Kasumi-1 (cell line): ENCODE measurements at places on chromosomes 2 and 18.
A peak's percentile ranks its signal among the peaks of the same experiment; 100 is the strongest.

DNA sequence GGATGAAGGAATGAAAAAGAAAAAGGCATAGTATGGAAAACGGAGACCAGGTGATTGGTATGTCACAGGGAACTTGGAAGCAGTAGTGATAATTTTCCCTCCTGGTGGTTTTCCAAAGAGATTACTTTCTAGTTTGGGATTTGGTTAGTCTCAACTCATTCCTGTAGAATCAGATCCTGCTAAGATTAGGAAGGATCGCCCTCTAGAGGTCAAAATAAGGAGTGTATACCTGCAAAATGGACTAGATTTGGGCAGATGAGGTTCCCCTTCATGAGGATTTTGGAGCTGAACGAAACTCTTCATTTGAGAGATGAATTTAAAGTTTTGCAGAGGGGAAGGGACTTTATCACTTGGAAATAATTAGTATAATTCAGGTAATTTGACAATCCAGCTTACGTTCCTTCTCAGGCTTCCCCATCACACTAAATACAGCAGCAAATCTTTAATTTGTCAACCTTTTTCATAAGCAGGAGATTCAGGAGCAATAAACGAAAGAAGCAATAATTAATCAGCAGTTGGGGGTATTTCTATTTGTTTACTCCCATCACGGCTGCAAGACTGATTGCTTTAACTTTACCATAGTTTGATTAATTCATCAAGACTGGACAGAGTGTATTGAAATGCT is 65.2 kb downstream of the CCDC195 start:
- DNase-seq: peak; percentile 49

DNA sequence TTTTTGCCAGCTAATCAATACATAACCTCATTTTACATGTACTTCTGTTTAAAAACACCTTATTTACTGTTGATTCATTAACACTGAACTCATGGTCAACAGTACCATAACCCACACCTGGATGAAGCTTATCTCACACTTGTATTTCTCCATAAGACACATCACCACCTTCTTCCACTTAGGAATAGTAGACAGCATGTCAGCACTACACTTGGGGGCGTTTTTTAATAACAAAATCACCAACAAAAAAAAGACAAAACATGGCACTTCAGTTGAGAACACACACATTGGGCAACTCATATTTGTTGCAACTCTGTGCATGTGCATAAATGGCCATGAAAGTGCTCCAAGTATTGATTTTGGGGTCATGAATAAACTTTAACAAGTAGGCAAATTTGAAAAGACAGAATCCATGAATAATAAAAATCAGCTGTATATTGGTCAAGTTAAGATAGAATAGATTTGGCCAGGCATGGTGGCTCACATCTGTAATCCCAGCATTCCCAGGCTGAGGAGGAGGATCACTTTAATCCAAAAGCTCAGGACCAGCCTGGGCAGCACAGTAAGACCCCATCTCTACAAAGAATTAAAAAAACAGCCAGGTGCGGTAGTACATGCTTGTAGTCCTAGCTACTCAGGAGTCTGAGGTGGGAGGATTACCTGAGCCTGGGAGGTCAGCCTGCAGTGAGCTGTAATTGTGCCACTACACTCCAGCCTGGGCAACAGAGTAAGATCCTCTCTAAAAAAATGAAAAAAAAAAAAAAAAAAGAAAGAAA is 84.4 kb upstream of the SRD5A2 start:
- no peak for DNase-seq

DNA sequence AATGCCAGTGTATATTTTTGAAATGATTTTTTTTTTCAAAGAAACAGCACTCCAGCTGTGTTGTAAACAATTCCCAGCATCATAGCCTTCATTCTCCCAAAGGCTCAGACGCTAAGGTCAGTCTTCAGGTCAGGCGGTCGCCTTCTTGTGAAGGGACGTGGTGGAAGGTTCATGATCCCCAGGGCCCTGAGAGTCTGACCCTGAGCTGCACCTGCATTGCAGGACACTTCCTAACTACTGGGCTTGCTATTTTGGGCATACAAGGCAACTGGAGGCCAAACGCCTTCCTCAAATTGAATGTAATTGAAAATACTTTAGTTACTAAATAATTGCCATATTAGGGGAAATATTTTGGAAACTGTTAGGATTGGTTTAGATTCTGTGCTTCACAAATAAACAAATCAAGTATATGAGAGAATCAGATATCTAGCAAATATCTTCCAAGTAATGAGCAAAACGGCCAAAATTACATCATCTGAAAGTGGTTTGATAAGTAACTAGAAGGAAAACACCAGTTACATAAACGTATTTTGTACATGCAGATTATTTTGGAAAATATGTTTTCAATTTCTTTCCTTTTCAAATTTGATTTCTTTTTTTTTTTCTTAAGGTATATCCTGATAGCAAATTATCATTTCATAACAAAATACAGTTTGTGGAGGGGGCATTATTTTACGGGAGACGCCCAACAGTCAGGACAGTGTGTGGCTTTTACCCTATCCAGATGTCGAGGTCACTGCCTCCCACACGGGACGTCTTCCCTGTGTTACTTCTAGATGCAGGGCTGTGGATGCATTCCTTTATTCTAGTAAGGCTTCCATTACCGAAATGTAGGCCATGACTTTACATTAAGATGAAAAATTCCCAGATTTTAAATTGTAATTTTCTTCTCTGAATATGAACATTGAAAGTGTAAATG is 136.0 kb downstream of the ATP9B start:
- no peak for DNase-seq

DNA sequence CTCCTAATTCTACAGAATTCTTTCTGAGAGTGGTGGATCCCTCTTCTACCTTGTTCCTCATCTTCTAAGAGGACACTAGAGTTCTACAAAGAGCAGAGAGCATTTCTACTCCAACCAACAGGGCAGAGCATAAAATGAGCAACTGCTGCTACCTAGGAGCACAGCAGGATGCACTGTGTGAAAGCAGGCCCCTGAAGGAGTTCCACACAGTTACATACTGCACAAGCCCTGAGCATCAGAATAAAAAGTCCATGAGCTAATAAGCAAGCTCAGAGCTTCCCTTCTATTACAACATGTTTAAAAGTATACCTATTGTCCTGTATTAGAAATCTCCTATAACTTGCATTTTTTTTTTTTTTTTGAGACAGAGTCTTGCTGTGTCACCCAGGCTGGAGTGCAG is 8.4 kb downstream of the FHL2 start:
- no peak for DNase-seq

DNA sequence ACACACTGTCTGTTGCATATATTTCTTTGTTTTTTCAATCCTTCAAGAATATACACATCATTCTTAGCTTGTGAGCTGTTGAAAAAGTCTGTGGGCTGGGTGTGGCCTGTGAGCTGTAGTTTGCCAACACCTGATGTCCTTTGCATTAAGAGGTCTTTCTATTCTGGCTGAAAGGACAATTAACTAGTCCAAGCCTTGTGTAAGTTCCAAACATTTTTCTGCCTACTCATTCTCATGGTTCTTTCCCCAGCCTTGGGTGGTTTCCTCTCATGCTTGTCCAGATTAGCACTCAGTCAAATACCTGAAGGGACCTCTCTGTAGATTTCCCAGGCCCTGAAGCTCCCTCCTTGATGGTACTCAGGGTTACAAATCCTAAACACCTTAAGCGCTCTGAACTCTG is 57.8 kb upstream of the NABP1 start:
- DNase-seq: no peak

GRCh38 chr2:189851174-189851826 is 67.0 kb downstream of the PMS1 start:
- no peak for DNase-seq

DNA sequence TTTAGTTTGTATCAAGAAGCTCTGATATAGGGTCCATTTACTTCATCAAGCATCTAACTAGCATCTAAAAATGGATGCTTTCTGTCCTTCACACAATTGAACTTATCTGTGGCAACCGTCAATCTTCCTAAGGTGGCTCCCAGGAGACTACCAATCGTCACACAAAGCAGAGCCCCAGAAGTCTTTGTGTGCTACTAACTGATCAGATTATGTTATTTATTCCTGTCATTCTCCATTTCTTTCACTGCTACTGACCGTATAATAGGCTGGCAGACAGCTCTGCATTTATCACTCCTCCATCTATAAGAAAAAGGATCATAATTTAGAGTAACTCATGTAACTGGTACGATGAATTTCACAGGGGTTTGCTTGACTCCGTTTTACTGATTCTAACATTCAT is 585.0 kb upstream of the NXPH2 start:
- no peak for DNase-seq

DNA sequence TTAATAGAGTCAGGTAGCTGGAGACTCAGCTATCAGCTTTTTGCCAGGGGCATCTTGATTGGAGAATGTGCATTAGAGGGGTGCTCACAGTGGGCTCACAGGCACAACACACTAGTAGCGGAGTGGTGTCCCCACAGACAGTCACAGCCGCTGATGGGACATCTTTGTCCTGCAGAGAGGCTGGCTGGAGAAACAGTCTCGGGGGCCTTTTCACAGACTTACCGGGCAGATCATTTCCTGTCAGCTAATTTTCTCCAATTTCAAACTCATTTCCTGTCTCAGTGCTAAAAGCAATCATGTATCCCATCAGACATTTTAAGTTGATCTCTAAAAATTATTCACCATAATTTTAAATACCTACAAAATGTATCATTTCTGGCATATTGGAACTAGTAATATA is 562.6 kb downstream of the DCDC2C start:
- no peak for DNase-seq
